Activated CD8-positive, alpha-beta T cell treated with anti-CD3 and anti-CD28 coated beads for 36 hours (primary cell): ENCODE measurements at places on chromosomes 1 and 21. TPM values are rescaled to one million over a fixed set of nuclear protein-coding genes. Genes with fewer than 3 reads are reported as not detected.

Gene CFAP126
- not detected for total RNA-seq

Gene CFHR4
- total RNA-seq: not detected

GRCh38 chr1:58648842-58649241 is 51.0 kb downstream of the MYSM1 start:
- peaks cover 21% of the 10 kb centered on the region for H3K4me1 ChIP-seq
- no peaks in the 10 kb centered on the region for H3K27me3 ChIP-seq
- DNase-seq: no peak
- no peak overlapping the region for H3K4me3 ChIP-seq
- no peak overlapping the region for H3K27ac ChIP-seq

DNA sequence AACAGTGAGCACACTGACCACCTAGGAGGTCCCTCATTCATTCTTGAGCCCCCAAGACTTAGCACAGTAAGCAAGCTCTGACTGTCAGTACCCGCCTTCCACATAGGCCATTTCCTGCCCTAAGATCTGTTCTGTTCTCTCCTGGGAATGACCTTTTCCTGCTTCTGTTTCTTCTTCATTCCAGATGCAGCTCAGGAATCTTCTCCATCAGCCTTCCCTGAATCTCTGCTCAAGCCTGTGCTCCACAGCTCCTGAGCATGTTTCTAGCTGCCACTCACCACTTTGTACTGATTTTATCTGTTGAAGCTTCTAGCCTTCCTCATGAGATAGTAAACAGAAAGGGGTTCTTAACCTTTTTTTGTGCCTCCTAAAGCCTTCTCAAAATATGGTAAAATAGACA is 56.6 kb downstream of the ZNF281 start:
- H3K4me3 ChIP-seq: no peak overlapping the region
- no peaks in the 10 kb centered on the region for H3K36me3 ChIP-seq
- no peaks in the 10 kb centered on the region for H3K27me3 ChIP-seq
- DNase-seq: no peak
- peak overlapping the region; percentile 4 for H3K27ac ChIP-seq

DNA sequence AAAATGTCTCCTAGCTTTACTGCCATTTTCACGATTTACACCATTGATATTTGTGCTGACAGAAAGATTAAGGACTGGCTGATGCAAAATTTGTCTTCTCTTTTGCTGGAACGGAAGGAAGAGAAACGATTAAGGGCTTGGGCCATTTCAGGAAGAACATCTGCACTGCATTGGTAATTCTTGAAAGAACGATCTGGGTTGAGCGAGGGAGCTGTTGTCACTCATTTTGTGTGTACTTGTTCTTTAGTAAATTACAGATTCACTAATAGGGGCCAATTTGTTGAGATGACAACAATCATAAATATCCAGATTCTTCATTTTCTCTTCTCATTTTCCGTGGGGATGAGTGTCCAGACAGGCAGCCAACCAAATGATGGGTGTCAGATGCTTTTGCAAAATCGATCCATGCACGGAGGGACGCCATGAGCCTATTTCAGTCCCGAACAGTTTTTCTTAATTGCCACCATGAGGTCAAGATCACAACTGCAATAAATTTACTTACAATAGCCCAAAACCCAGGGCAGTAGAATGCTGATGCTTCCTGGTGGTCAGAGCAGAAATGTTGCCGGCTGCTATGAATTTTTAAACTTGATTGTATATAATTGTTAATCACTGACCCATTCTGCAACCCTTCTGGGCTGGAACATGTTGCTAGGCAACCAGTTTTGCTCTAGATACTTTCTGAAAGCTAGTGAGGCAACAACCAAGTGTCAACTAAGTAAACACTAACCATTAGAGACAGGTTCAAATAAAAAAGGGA is 132.4 kb upstream of the TIAM1 start:
- no peaks in the 10 kb centered on the region for H3K4me1 ChIP-seq
- H3K36me3 ChIP-seq: no peaks in the 10 kb centered on the region
- no peak overlapping the region for H3K4me3 ChIP-seq
- no peak overlapping the region for H3K27ac ChIP-seq
- H3K27me3 ChIP-seq: no peaks in the 10 kb centered on the region

GRCh38 chr1:27400082-27400962 is 7.9 kb downstream of the GPR3 start:
- no peaks in the 10 kb centered on the region for H3K36me3 ChIP-seq
- peaks cover 24% of the 10 kb centered on the region for H3K4me1 ChIP-seq
- no peak overlapping the region for H3K27ac ChIP-seq
- no peak overlapping the region for H3K4me3 ChIP-seq
- DNase-seq: no peak

Gene PTAFR
- total RNA-seq: 0.25 TPM

Gene ZNF593OS
- total RNA-seq: not detected

DNA sequence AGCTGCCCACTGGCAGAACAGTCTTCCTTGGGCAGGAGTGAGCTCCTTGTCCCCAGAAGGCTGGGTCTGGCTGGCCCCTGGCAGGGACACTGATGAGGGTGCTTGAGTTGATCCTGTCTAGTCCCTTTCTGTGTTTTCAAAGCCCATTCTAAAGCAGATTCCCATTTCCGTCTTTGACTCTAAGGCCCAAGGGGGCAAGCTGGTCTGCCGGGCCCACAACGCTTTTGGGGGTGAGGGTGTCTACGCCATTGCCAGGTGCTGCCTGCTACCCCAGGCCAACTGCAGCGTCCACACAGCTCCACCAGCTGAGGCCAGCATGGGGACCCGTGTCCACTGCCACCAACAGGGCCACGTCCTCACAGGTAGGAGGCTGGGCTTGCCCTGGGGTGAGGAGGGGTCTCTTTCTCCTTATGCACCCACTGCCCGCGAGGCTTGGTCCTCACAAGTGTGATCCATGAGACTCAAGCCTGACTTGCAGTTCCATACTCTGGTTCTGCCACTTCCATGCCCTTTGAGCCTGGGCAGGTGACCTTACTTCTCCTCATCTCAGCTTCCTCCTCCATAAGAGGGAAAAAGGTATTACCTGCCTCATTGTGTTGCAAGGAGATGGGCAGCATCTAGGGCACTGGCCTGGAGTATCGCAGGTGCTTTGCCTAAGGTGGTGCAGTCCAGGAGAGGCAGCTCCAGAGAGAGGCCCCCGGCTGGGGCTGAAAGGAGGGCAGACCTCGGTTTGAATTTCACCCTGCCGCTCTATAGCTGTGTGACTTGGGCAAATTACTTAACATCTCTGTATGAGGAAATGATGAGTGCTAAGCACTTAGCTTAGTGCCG is 20.2 kb downstream of the PCSK9 start:
- H3K27ac ChIP-seq: no peak overlapping the region
- no peak overlapping the region for H3K4me3 ChIP-seq
- H3K4me1 ChIP-seq: peaks cover 5% of the 10 kb centered on the region
- no peak for DNase-seq
- H3K36me3 ChIP-seq: no peaks in the 10 kb centered on the region

DNA sequence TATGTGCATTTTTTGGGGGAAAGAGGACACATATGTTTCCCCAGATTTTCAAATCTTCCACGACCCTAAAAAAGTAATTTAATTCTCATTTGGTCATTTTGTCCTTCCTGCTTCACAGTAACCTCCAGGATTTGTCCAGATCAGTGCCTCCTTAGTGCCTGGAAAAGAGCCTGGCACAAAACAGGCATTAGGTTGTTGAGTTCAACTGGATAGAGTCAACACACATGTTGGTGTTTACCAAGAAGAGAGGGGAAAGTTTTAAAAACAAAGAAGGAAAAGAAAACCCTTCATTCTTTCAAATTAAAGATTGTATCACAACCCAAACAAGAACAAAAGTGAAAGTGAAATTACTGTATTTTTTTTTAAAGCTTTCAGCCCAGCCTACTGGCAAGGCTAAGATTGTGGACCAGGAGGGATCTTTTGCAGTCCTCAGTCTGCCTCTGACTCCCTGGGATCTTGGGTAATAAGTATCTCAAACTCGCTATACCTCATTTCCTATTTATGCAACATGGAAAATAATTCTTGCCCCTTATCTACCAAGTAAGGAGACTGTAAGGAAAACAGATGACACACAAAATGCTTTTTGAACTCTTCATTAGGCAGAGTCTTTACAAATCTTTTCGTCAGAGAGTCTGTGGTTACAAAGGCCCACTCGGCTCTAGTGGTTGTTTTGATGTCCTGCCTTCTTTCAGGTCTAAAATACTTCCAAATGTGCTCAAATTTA is 57.8 kb downstream of the ZNF281 start:
- H3K36me3 ChIP-seq: no peaks in the 10 kb centered on the region
- no peaks in the 10 kb centered on the region for H3K27me3 ChIP-seq
- peak overlapping the region; percentile 78 for H3K27ac ChIP-seq
- peaks cover 29% of the 10 kb centered on the region for H3K4me1 ChIP-seq

Gene LYSMD1
- total RNA-seq: 4.5 TPM

GRCh38 chr1:41638086-41639024 is 153.9 kb upstream of the EDN2 start:
- H3K4me1 ChIP-seq: peaks cover 56% of the 10 kb centered on the region
- no peak overlapping the region for H3K27ac ChIP-seq
- peak overlapping the region; percentile 61 for H3K4me3 ChIP-seq
- H3K27me3 ChIP-seq: no peaks in the 10 kb centered on the region
- H3K36me3 ChIP-seq: peaks cover 20% of the 10 kb centered on the region

Gene ARHGEF16
- total RNA-seq: not detected

DNA sequence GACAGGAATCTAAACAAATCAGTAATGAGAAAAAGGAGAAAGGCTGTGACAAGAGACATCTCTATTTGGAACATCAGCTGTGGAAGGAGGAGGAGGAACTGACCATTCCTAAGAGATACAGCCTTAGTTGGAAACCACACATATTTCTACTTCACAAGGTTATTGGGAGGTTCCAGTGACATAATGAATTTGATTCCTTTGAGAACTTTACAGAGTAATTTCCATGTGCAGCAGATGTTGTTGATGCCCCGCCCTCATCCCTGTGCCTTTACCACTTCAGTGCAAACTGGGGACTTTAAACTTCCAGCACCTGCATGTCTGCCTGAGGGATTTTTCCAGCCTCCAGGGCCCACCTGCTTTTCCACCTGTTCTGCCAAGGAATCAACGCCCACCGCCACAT is 9.3 kb upstream of the ST6GALNAC5 start:
- peaks cover 7% of the 10 kb centered on the region for H3K27me3 ChIP-seq
- H3K36me3 ChIP-seq: no peaks in the 10 kb centered on the region
- no peak overlapping the region for H3K4me3 ChIP-seq

Gene CELF3
- not detected for total RNA-seq

- H3K4me1 ChIP-seq: no peaks in the 10 kb centered on the region
- no peak for DNase-seq
- H3K4me3 ChIP-seq: no peak overlapping the region
- no peak overlapping the region for H3K27ac ChIP-seq
- no peaks in the 10 kb centered on the region for H3K27me3 ChIP-seq
- H3K36me3 ChIP-seq: no peaks in the 10 kb centered on the region
These were observed 268.9 kb downstream of the HHAT start for GRCh38 chr1:210597555-210598134.

DNA sequence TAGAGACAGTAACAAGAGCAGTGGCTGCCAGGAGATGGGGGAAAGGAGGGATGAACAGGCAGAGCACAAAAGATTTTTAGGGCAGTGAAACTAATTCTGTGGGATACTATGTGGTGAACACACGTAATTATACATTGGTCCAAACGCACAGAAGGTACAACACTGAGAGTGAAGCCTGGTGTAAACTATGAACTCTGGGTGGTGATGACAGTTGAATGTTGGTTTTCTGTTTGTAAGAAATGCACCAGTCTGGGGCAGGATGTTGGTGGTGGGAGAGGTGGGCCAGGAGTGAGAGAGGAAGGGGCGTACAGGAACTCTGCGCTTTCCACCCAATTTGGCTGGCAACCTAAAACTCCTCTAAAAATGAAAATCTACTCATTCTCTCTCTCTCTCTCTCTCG is 50.2 kb upstream of the TIAM1 start:
- peaks cover 46% of the 10 kb centered on the region for H3K4me1 ChIP-seq
- no peak overlapping the region for H3K4me3 ChIP-seq

- H3K4me1 ChIP-seq: peaks cover 3% of the 10 kb centered on the region
- no peak for DNase-seq
- no peak overlapping the region for H3K27ac ChIP-seq
- H3K4me3 ChIP-seq: no peak overlapping the region
- no peaks in the 10 kb centered on the region for H3K36me3 ChIP-seq
- peaks cover 28% of the 10 kb centered on the region for H3K27me3 ChIP-seq
These were observed 4.0 kb downstream of the FBLIM1 start for GRCh38 chr1:15762546-15762945.

Gene KRTAP19-3
- not detected for total RNA-seq

DNA sequence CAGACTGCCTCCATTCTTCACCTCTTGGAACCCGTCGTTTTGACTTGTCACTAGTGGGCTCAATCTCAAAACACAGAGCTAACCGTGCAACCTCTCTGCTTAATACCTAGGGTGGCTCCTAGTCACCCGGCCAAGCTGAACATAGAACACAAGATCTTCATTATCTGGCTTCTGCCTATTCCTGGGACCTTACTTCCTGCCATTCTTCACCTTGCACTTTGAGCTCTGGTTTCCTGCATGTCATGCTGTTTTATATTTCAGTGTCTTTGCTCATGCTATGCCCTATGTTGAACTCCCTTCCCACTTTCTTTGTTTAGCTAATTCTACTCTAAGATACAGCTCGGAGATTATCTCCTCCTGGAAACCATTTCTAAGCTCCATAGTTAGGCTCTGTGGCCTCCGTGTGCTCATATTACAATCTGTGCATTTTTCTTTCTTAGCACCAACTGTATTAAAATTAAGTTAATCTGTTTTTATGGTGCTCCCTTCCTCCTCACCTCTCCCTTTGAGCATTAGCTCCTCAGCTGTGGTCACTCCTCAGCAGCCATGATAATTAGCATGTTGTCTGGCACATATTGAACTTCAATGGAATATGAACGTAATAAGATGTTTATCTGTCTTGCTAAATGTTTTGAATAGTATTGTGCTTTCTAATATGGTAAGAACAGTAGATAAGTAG is 13.1 kb downstream of the GPSM2 start:
- H3K27ac ChIP-seq: no peak overlapping the region
- no peaks in the 10 kb centered on the region for H3K36me3 ChIP-seq
- peaks cover 5% of the 10 kb centered on the region for H3K27me3 ChIP-seq
- no peak overlapping the region for H3K4me3 ChIP-seq

- peaks cover 33% of the 10 kb centered on the region for H3K36me3 ChIP-seq
- H3K4me1 ChIP-seq: peaks cover 27% of the 10 kb centered on the region
- H3K27me3 ChIP-seq: no peaks in the 10 kb centered on the region
- peak; percentile 71 for DNase-seq
These were observed 51.4 kb downstream of the KIF21B start for GRCh38 chr1:200971955-200972711.

GRCh38 chr1:230771773-230772354 is 24.7 kb downstream of the CAPN9 start:
- no peak overlapping the region for H3K27ac ChIP-seq
- H3K27me3 ChIP-seq: no peaks in the 10 kb centered on the region
- no peaks in the 10 kb centered on the region for H3K36me3 ChIP-seq
- no peaks in the 10 kb centered on the region for H3K4me1 ChIP-seq
- DNase-seq: no peak
- H3K4me3 ChIP-seq: no peak overlapping the region

Gene CCDC17
- total RNA-seq: 1.9 TPM

Gene SLAMF8
- total RNA-seq: 0.54 TPM
